ENCODE measurements at places on chromosomes 2 and 18. TPM values are rescaled to one million over a fixed set of nuclear protein-coding genes. Genes with fewer than 3 reads are reported as not detected.
A peak's percentile ranks its signal among the peaks of the same experiment; 100 is the strongest.

GRCh38 chr2:181121996-181122395 is 141.6 kb downstream of the UBE2E3 start:
- no peak for DNase-seq

DNA sequence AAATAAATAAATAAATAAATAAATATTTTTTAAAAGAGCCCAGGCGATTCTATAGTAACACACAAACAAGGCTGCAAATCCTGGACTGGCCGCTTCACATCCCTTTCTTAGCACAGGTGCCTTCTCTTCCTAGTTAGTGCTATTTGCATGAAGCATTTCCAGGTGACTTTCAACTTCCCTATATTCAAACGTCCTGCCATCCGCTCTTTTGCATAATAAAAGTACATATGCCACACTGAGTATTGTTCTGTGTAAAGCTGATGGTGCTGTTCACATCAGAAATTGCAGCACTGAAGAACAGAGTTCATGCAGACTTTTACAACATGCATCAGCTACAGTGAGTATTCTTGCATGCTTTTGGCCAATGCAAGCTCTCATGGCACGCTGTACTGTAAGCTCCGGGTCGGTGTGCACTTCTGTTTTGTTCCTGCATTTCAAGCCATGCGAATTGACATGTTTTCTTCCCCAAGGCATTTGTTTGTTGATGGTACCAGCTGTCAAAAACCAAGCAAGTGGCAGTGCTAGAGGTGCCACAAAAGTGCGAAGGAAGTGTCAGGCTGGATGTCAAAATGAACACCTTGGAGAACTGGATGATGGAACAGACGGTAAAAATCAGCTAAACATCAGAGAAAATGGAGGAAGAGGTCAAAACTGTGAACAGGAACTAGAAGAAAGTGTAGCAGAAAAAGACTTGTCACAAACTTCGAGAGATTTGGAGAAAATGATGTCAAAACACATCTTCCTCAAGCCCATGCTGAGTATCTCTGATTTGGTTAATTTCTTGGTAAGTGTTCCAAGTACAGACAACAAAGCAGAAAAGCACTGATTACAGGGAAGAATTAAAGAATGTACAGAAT is 25.5 kb upstream of the CEP68 start:
- DNase-seq = no peak

The HSPE1 gene
- total RNA-seq = 207 TPM

GRCh38 chr2:141878016-141878415 is 252.8 kb downstream of the LRP1B start:
- DNase-seq = no peak

- DNase-seq = no peak
Measured at GRCh38 chr18:25826823-25827222, 263.6 kb downstream of the SS18 start.

The HOXD12 gene
- total RNA-seq = 0.42 TPM

The GALNT14 gene
- 5.9 TPM for total RNA-seq

The HAAO gene
- not detected for total RNA-seq

- peak; percentile 56 for DNase-seq
Measured at GRCh38 chr18:11119550-11119949, 29.8 kb downstream of the PIEZO2 start.

The DNER gene
- 34.3 TPM for total RNA-seq

- DNase-seq = no peak
Measured at GRCh38 chr18:59512025-59512755, 153.1 kb upstream of the LMAN1 start.

The CDH19 gene
- total RNA-seq = 76.4 TPM
